ENCODE measurements at places on chromosomes 16 and 17. TPM values are rescaled to one million over a fixed set of nuclear protein-coding genes. Genes with fewer than 3 reads are reported as not detected.

GRCh38 chr16:89412811-89413210 is 77.5 kb downstream of the ANKRD11 start:
- no peak for DNase-seq

DNA sequence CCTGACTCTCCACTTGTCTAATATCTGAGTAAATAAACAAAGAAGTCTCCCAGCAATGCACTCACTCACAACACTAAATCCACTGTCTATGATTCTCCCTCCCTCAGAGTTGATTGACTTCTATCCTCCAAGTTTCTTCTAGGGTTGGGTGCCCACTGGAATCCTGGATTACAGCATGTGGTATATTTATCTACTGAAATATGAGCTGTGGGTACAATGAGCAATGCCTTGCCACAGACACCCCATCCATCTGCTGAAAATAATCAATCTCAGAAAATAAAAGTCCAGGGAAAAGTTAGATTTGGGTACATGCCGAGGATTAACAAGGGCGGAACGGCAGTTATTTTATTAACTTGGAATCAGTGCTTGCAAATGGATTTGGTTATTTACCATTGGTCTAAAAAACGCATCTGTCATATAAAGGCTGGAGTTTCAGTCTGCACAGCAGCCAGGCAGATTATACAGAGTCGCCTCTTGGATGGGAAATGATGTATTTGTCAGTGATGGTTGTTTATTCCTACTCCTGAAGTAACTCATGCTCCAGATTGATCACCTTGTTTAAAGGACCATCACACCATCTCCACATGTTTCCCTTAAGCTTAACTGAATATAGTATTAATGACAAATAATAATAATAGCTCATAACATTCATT is 193.9 kb upstream of the SOX9 start:
- DNase-seq = no peak

DNA sequence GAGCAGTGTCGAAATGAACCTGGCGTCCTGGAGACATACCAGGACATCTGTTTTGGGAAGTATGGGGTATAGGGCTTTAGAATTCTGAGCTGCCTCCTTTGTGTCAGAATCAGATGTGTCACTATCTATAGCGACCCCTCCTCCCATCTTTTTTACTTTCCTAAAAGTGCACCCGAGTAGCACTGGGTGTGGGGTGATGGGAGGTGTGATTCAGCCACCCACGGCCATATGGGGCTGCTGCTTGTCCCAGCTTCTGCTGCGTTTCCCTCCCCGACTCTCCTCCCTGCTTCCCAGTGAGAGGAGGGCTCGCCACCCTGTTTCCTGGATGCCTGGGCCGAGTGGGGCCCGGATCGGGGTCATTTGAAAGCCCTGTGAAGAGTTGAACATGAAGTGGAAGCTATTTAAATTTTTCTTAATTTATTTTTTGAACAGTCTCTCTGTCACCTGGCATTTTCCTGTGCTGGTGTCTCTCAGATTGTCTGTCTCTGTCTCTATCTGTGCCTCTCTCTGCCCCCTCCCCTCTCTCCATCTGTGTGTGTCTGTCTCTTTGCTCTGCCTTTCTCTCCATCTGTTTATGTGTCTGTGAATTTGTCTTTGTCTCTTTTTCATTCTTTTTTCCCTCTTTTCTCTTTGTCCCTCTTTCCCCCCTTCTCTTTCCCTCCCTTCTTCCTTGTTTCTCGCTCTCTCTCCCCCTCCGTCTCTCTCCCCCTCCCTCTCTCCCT is 638.8 kb upstream of the EEF2KMT start:
- no peak for DNase-seq

Gene RUNDC3A
- 0.32 TPM for total RNA-seq

- DNase-seq = no peak
Observed at GRCh38 chr16:75565640-75566039, 539 bp upstream of the GABARAPL2 start.

Gene HOXB2
- 11.0 TPM for total RNA-seq

Gene SLC52A1
- 0.26 TPM for total RNA-seq

DNA sequence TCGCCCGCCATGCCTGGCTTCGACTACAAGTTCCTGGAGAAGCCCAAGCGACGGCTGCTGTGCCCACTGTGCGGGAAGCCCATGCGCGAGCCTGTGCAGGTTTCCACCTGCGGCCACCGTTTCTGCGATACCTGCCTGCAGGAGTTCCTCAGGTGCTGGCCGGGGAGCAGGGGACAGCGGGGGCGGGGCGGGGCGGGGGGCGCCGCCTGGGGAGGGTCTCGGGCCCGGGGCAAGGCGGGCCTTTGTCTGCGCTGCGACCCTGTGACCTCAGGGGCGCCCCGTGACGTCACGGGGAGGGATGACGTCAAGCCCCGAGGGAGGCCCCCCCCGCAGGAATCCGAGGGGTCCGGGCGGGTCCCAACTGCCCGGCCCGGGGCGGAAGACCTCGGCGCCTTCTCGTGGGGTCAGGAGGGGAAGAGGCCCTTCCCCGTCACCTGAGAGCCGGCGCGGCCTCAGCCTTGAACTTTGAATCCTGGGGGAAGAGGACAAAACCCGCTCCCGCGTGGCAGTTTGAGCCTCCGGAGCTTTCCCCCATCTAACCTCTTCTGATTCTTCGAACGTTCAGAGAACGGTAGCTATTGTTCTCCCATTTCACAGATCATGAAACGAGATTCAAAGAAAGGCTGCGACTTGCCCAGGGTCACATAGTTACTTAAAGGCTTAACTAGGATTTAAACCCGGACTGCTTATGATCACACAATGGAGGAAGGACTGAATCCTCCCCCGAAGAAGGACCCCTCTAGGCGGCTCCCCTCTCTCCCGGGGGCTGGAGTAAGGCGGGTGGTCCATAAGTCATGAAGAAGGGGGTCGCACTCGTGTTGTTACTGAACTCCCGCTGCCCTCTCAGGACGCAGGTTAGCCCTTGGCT is 527 bp downstream of the TRAF4 start:
- peak; percentile 87 for DNase-seq

DNA sequence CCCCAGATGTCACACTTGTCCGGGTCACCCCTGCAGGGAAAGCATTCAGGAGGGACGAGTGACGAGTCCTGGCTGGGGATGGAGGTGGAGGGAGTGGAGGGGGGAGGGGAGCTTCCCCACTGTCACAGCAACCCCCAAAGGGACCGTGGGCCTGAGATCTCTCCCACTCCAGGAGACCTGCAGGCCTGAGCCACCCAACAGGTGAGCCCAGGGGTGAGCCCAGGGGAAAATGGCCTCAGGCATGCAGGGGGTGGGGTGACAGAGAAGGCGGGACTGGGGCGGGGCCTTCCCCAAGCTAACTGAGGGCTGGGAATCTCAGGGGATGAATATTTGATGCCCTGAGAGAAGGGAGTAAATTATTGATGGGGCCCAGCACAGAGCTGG is 2.4 kb downstream of the USH1G start:
- DNase-seq = no peak

- DNase-seq = no peak
Observed at GRCh38 chr17:51188271-51188833, 22.1 kb downstream of the NME2 start.

DNA sequence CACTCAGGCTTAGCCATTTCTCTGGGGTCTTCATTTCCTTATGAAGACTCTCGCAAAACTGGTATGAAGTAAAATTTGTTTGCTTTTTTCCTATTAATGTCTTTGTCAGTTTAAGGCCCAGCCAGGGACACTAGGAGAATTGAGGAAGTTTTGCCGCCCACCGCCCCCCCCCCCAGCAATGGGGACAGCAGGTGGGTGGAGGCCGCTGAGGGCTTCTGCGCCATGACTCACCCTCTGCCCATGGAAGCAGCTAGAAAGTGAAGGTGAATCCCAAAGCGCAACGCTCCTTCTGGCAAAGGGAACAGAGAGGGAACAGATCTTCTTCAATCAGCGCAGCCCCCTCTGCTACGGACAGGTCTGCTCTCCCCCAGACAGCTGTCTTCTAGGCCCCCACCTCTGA is 49.7 kb downstream of the MARF1 start:
- DNase-seq = peak; percentile 73

- no peak for DNase-seq
Observed at GRCh38 chr16:49851468-49851787, 4.5 kb downstream of the ZNF423 start.

Gene LPCAT2
- 32.8 TPM for total RNA-seq

GRCh38 chr16:27363246-27363632 is 38.7 kb upstream of the IL21R start:
- no peak for DNase-seq
